ENCODE measurements at places on chromosomes 2 and 18. TPM values are rescaled to one million over a fixed set of nuclear protein-coding genes. Genes with fewer than 3 reads are reported as not detected.

DNA sequence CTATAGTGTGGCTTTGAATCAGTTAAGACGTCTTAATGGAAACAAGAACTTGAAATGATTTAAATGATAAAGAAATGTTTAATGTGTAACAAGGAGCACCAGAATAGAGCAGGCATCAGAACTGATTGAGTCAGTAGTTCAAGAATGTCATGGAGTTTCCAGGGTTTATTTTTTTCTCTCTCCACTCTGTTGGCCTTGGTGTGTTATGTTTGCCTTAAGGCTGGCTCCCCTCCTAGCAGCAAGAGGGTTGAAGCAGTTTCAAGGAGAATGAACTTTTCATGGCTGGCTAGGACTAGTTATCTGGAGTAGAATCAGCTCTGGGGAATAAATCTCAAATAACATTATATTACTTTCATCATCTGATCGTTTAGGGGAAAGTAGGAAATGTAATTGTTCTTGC, 13.4 kb upstream of the GLS start:
- no peak for DNase-seq

DNA sequence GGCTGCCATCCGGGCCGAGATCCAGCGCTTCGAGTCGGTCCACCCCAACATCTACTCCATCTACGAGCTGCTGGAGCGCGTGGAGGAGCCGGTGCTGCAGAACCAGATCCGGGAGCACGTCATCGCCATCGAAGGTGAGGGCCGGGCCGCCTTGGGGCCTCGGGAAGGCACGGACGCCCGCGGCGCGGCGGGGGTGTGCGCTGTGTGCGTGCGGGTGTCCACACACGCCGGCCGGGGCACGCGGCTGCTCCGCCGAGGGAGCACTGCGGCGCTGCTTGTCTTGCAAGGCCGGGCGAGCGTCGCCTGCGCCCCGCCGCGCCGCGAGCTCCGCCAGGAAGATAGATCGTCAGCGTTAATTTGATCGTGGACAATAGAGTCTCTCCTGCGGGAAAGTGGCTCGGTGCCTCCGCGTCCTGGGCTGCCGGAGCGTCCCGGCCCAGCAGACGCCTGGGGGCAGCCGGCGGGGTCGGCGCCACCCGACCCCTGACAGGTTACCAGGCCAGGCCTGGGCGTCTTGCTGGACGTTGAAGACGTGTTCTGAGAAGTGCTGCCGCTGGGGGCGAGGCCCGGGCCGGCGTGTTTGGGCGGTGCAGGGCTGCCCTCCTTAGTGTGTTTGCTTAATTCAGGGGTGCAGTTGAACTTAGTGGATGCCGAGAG, 1.0 kb downstream of the AGAP1 start:
- peak; percentile 33 for DNase-seq

DNA sequence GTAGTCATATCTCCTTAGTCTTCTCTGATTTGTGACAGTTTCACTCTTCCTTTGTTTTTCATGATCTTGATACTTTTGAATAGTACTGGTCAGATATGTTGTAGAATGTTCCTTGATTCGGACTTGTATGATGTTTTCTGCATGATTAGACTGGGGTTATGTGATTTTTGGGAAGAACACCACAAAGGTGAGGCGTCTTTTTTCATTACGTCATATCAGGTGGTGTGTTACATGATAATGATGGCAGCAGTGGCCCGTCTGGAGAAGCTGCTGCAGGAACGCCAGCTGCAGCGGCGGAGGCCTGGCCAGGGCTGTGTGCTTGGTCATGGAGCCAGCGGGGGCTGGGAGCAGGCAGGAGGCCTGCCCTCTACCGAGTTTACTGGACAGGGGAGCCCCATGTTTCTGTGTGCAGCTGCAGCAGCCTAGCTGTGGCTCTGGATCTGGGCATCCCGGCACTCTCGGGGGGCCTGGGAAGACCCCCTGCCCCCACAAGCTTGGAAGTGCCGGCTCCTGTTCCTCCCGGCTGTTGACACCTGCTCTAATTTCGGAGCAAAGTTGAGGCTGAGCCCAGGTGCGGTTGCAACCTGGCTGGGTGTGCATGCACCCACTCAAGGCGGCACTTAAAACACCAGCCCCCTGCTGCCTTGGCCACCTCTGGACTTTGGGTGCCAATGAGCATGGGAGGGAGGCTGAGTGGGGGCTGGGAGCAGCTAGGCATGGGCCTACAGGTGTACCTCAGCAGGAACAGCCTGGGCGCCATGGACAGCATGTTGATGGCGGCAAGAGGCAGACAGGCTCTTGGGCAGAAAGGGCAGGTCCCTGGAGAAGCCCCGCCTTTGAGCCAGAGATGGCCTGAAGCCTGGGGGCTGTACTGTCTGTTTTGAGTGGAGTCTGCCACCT, 26.1 kb downstream of the SLC4A10 start:
- DNase-seq, result no peak

GRCh38 chr18:80037869-80038630, 3.8 kb downstream of the RBFA start:
- DNase-seq, result no peak

The KLHL30 gene
- not detected for total RNA-seq

Data from endothelial cell (in vitro differentiated cells).